ENCODE measurements at places on chromosomes 12 and 14.

DNA sequence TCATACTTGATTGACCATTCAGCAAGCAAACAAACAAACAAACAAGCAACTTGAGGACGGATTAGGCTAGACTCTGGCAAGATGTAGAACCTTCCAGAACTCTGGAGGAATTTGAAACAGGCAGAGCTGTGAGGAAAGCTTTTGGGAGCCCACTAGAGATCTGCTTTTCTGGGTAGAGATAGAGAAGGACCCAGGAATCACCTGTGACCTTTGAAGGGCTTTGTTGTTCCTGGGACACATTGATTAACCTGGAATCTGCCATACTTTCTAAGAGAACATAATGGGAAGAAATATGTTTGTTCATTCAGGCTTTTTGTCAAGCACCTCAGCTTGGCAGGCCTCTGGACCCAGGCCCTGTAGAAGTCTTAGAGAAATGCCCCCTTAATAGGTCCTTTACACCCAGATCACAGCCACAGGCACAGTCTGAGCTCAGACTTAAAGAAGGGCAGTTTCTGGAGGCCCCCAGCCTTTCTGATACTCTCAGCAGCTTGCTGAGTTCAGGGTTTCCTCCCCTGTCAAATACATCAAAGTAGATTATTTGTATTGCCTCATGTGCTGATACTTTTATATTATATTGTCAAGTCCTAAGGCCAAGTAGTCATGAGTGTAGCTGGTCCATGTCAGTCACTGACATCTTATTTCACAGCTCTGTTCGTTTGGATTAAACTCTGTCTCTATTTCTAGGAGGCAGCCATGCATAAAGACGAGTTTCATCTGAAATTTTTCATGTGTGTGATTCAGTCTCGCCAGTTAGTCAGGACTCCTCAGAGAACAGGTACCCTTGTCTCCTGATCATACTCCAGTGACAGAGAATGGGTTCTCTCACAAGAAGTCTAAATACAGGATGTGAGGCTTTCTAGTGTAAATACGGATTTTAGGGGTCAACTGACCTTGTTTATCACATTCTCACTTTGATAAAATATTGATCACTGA is 1.1 kb upstream of the SENP1 start:
- DNase-seq, result no peak

- no peak for DNase-seq
Observed at GRCh38 chr12:53204351-53204750, 2.7 kb downstream of the ITGB7 start.

DNA sequence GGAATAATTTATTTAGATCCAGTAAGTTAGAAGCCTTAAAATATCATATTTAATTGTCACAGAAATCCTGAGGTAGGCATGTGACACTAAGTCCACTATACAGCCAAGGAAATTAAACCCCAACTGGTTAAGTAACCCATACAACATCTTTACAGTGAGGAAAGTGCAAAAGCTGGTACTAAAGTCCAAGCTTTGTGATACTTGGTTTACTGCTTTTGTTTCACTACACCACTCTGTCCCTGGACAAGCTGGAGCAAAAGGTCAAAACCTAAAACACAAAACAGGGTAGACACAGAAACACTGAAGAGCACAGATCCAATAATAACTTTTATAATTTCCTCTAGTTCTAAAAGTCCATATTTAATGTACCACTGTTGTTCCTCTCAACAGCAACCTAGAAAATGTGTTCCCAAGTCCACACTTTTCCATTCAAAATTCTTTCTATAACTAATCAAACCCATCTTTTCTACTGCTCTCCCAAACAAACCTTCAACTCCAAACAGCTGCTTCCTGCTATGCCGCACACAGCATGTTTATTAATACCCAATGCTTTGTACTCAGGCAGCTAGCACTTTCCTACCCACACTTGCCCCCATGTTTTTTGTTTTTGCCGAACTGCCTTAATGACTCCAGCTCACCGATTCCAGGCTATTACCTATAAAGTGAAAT is 90.9 kb downstream of the MED13L start:
- DNase-seq, result no peak

GRCh38 chr12:27094726-27095125 is 12.3 kb upstream of the C12orf71 start:
- DNase-seq, result no peak

All from osteoblast (primary cell).